ENCODE measurements at places on chromosomes 5 and 9.

- DNase-seq, result no peak
These were observed 121.5 kb upstream of the SNX2 start for GRCh38 chr5:122653087-122654017.

- DNase-seq, result no peak
These were observed 695.0 kb downstream of the DTWD2 start for GRCh38 chr5:118293378-118293777.

DNA sequence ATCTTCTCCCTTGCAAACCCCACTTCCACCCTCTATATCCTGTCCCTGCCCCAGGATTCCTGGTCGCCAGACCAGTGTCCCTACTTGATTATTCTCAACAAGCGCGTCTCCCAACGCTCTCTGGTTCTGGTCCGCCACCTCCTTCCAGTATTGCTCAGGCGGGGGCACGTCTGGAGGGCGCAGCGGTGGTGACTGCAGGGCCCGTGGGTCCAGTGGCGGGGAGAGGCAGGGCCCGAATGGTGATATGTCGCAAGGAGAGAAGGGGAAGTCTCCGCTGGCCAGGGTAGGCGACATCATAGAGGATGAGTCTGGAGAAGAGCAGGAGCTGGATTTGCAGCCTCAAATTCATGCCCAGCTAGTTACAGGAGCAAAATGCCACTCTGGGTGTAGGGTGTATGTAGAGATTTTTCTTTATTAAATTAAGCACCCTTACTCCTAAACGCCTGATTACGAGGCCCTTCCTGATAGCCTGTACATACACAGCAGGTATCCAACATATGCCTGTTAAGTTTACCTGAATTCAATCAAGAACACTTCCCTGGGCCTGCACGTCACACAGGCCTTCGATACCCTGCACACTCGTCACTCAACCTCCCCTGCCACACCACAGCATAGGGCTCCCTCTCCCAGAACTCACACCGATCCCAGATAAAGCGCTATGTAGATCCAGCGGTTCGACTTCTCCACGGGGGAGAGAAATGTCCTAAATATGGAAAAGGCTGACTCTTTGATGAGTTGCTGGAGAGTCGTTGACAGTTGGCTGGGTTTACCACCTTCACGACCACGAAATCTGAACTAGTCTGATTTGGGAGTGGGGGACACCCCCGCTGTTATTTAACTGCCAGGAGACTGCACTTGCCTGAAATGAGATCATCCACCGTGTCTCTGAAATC is 4.8 kb downstream of the MCIDAS start:
- DNase-seq, result no peak

DNA sequence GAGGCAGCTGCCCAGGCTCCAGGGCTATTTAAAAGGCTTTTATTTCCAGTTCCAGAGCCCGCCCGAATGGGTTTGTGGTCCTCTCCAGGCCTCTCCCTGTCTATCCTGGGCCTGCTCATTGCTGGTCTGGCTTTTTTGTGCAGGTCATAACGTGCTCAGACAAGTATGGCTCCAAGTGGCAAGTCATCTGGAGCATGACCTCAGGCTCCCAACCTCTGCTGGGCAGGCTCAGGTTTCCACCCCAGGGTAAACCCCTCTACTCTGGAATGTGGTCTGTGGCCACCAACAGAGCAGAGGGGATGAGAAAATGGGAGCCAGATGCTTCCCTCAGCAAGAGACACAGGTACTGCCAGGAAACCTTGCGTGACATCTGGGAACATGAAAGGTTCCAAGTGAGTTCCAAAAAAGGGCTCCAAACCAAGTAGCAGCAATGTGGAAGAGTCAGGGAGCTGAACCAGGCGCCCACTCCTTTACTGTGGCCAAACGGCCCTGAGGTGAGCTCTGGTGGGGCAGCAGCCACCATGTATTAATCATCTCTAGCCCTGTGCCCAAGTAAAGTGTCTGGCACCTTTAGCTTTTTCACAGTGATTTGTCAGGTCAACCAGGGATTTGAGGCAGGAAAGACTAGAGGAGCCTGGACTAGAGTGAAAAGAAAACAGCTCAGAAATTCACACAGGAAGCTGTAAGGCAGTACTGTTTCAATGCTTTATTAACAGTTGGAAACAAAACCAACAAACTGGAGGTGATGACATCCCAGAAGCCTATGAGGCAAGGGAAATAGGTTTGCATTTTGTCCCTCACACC is 25.7 kb downstream of the PCDHGC5 start:
- no peak for DNase-seq

GRCh38 chr9:133090187-133090586 is 28.4 kb downstream of the CEL start:
- no peak for DNase-seq

DNA sequence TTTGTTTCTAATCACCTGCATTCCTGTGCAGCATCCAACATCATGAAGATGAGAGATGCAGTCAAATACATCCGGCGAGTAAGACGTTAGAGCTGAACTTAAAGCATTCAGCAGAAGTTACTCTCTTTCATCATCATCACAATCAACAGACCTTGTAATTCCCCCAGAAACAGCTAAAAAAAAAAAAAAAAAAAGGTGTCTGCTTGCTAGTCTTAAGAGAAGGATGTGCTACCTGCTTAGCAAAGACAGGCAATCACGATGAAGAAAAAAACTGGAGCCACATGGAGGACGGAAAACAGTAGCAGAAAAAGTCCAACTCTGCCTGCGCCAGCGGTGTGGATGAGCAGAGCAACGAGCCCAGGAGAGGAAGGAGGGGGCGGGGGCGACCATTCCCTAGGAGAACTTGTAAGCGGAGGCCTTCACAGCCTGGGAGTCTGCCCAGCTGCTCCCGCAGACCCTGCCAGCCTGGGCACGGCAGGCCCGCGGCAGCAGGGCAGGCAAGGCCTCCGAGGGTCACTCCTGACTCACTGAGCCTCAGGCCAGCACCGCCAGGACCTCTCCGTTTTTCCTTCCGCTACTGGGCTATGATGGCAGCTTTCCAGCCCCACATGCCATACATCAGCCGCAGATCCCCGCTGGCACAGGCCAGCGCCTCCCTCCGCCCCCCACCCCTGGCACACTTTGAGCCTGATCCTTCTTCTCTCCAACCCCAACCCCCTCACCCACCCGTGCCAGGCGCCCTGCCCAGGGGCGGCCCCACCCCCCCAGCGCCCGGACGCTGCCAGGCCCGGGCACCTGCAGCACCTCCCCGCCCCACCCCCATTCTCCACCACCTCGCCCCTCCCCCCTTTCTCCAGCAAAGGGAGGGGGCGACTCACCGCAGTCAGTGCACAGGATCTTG is 1.4 kb downstream of the NRG2 start:
- no peak for DNase-seq

- no peak for DNase-seq
These were observed 142.3 kb downstream of the GRIA1 start for GRCh38 chr5:153632748-153633290.

DNA sequence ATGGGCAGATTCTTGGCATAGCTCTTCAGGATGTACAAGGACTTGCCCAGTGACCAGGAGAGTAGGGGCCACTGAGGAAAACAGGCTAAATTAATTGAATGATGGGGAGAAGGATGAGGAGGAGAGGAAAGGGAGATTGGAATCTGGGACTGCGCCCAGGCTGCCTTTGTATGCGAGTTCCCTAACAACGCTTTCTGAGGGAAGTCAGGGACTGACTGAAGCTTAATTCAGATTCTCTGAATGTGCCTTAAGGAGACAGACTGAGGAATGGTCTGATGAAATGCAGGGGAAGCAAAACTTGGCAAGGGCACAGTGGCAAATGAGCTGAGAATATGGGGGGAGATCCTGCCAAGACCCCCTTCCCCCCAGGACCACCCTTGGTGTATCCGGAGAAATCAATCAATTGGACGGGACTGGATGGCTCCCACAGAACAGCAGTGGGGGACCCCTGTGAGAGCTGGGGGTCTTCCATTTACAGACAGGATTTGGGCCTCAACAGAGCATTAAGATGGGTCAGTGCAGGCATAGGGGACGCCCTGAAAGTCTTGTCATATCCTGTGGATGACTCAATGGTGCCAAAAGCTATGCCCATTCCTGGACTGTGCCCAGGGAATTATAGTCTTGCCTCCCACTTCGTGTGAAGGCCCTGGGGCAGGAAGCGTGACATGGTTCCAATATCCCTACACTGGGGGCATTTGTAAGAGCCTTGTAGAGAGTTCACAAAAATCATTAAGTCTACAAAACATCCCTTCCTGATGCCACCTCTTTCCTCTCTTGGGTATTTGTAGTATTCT is 215.5 kb upstream of the TNC start:
- no peak for DNase-seq

- no peak for DNase-seq
These were observed 2.5 kb downstream of the SH3TC2 start for GRCh38 chr5:149060325-149060724.

DNA sequence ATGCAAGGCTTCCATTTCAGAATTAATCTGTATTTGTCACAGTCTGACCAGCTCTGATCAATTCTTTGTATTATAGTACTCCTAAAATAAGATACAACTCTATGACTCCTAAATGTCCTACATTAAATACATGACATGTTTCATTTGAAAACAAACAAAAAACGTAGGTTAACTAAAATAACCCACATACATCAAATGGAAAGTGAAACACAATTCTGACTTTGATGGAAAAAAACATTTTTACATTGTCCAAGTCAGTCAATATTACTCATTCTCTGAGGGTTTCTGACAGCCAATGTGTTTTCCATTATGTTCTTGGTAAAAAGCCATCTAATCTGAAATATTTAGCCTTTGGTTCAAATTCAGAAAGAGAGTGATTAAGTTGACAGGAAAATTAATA is 8.7 kb downstream of the HMGCS1 start:
- no peak for DNase-seq

DNA sequence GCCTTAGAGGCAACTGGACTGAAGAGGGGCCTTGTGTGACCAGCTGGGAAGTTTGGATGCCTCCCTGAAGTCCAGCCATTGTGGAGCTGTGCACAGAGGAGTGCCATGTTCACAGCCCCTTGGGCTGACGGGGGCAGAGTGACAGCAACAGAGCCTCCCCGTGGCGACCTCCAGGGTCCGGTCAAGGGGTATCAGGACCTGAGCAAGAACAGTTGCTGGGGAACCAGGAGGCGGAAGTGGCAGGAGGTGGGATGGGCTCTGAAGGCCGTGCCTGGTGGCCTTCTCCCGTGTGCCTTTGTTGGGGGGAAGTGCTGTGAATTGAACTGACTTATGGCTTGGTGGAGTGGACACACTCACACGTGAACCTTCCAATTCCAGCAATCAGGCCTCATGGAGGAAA is 14.0 kb downstream of the BNIP1 start:
- DNase-seq, result no peak

- DNase-seq, result no peak
These were observed 222.0 kb upstream of the KLF4 start for GRCh38 chr9:107711542-107711941.
